Muscle of back (tissue), 13 donors: ENCODE measurements at places on chromosomes 1 and 21. TPM values are rescaled to one million over a fixed set of nuclear protein-coding genes. Genes with fewer than 3 reads are reported as not detected.

Gene IGSF3
- 29.6 TPM for polyA plus RNA-seq

- DNase-seq: no peak
These were observed 32.7 kb upstream of the ZBTB40 start for GRCh38 chr1:22418933-22419382.

Gene EMC1
- polyA plus RNA-seq: 36.4 TPM

- DNase-seq: no peak
These were observed 31.7 kb upstream of the WNT4 start for GRCh38 chr1:22174446-22175220.

- DNase-seq: no peak
These were observed 81.5 kb upstream of the LYPLAL1 start for GRCh38 chr1:219092206-219092605.

DNA sequence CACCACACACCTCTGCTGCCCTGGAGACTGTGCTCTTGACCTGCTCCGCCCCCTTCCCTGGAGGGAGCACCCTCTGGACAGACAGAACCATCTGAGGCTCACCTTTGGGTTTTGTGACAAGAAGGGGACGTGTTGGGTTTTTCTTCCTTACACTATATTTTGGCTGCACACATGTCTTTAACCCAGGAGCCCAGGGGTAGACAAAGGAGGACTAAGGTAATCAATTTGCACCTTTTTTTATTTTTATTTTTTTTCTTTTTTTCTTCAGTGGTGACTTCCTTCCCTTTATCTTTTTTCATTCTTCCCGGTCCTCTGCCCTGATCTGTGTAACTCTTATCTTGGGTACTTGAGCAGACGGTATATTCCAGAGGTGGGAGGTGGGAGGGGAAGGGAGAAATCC lies 8.5 kb upstream of the TXLNA start:
- DNase-seq: no peak

GRCh38 chr1:58898739-58899586 lies 115.1 kb upstream of the JUN start:
- no peak for DNase-seq

- DNase-seq: no peak
These were observed 345.3 kb upstream of the VAMP3 start for GRCh38 chr1:7425771-7426170.

DNA sequence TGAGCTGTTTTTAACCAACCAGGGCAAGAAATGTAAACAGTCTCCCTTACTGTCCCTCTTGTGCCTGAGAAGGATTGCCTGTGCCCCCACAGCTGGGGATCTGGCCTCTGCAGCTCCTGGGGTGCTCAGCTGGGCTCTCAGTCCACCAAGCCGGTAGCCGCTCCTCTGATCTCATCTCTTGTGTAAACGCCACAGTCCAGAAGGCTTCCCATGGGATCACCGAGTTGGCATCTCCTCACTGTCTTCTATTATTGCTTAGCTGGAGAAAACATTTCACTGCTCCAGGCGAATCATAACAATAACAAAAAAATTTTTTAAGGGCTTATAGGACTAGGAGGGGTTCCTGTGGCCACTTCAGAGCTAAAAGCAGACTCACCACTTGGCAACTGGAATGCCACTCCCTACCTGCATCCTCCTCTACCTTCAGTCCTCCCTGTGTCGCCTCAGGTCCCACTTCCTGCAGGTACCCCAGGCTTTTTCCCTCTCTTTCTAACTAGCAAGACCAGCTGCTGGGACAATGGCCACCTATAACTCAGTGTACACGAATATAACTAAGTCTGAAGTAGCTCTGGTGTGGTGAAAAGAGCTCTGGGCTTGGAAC lies 75.8 kb downstream of the ATP1A1 start:
- DNase-seq: no peak

- no peak for DNase-seq
These were observed 118.9 kb downstream of the PRDM2 start for GRCh38 chr1:13818926-13819325.

DNA sequence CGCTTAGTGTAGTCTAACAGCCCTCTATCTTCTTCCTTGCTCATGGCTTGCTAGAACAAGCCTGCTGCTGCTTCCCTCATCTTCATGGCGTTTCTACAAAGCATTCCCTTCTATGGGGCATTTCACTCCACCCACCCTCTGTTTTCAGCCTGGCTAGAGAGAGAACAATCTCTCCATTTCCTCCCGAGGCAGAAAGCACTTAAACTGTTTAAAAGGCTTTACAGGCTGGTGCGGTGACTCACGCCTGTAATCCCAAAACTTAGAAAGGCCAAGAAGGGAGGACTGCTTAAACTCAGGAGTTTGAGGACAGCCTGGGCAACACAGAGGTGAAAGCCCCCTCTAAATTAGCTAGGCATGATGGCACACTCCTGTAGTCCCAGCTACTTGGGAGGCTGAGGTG lies 17.8 kb downstream of the ORC1 start:
- DNase-seq: no peak

- no peak for DNase-seq
These were observed 9.3 kb downstream of the AHCYL1 start for GRCh38 chr1:109993885-109994284.

DNA sequence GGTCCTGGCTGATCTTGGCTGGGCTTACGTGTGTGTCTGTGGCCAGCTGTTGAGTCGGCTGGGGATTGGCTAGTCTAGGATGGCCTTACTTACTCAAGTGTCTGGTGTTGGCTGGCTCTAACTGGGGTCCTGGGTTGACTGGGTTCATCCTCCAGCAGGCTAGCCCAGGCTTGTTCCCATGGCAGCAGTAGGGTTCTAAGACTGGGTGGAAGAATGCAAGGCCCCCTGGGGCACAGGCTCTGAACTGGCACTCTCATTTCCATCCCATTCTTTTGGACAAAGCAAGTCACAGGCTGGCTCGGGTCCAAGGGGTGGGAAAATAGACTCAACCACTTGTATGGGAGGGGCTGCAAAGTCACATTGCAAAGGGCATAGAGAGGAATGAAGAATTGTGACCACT lies 7.9 kb upstream of the OPRD1 start:
- DNase-seq: no peak

GRCh38 chr1:156113282-156113950 lies 1.1 kb upstream of the LMNA start:
- DNase-seq: no peak

Gene SPRR3
- 0.27 TPM for polyA plus RNA-seq

GRCh38 chr1:29259802-29260441 lies 23.6 kb downstream of the PTPRU start:
- DNase-seq: peak; percentile 52

DNA sequence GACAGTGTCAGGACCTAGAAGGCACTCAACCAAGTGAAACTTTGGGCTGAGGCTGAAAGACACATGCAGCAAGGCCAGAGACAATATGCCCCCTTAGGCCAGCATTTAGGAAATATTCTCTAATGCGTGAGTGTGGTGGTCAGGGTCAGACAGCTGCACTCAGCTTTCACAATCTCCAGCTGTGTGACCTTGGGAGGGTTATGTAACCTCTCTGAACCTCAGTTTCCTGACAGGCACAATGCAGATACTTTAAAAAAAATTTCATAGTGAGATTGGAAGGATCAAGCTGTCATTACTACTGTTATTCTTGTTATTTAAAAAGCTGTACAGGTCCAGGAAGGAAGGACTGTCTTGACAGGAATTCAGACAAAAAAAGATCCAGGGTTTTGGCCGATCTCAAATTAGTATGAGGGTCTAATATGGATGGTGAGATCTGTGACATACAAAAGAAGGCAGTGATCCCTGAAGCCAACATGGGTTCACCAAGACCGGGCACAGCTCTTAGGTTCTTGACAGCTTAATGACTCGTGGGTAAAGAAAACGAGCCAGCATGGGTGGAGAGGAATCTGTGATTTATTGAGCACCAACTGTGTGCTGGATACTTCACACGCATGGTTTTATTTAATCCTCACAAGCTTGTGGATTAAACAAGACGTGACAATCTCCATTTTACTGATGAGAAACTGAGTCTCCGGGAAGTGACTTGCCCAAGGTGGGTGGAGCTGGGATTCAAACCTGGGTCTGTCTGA lies 54.6 kb upstream of the POU3F1 start:
- DNase-seq: no peak

GRCh38 chr1:9321480-9321849 lies 28.8 kb downstream of the SPSB1 start:
- DNase-seq: no peak

GRCh38 chr1:147721716-147722115 lies 38.7 kb downstream of the GJA5 start:
- DNase-seq: no peak

Gene PAPPA2
- 0.91 TPM for polyA plus RNA-seq

Gene PGLYRP3
- not detected for polyA plus RNA-seq

Gene SPRR1A
- polyA plus RNA-seq: not detected

DNA sequence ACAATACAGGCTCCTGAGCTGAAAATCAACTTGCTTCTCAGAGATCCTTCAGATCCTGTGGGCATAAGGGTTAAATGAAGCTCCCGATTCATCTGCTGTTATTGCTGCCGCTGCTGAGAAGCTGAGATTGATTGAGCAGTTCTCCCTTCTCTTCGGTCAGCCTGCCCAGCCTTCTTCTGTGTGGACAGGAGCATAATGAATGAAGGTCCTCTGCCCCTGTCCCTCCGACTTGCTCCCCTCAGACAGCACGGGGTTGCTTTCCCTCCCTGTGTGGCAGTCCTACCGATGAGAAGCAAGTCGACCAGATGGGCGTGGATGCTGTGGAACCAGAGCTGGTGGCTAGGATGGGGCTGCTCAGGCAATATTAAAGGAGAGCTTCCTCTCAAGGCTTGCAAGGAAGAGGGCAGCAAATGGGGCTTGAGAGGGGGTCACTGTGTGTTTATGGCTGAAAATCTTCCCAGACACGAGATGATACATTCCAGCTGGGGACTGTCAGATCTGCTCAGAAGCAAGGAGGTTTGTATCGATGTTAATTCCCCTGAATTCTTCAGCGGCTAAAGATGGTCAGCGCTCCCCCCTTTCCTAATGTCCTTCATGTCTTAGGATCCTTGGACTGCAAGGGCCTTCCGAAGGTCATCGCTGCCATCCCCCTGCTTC lies 63.9 kb upstream of the GOLT1A start:
- DNase-seq: no peak

DNA sequence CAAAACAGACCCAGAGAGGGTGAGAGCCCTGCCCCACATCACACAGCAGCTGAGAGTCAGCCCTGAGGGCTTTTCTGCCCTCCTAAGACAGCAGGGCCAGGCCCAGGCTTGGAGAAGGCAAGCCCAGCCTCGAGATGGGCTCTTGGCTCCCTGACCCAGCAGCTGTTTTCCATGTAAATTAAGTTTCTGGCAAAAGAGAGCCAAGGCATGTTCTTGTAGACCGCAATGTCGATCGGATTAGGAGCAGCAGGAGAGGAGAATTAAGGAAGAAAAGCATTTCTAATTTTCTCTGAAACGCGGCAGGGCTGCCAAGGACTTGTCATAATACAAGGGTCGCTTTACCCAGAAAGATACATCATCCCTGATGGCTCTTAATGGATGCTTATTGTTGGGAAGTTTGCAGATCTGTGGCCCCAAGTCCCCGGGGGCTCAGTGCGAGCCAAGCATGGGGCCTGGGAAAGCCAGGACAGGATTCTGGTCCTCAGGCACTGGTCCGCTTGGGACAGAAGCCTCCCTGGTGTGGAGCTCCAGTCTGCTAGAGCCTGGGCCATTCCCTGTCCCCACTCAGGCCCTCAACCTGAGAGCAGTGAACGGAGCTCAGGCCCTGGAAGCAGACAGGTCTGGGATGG lies 62.8 kb downstream of the DMRTB1 start:
- DNase-seq: peak; percentile 41
